Lower leg skin (tissue), 4 donors: ENCODE measurements at places on chromosomes 7 and 10. TPM values are rescaled to one million over a fixed set of nuclear protein-coding genes. Genes with fewer than 3 reads are reported as not detected.
A peak's percentile ranks its signal among the peaks of the same experiment; 100 is the strongest.

The WDR86 gene
- total RNA-seq, result not detected

The ODAD2 gene
- 0.10 TPM for total RNA-seq

The ZNF212 gene
- total RNA-seq, result 25.0 TPM

The CDC14C gene
- not detected for total RNA-seq

The OR6V1 gene
- total RNA-seq, result not detected

The CCDC172 gene
- not detected for total RNA-seq

The FGFBP3 gene
- total RNA-seq, result 1.4 TPM

The DOCK4 gene
- total RNA-seq, result 8.9 TPM

DNA sequence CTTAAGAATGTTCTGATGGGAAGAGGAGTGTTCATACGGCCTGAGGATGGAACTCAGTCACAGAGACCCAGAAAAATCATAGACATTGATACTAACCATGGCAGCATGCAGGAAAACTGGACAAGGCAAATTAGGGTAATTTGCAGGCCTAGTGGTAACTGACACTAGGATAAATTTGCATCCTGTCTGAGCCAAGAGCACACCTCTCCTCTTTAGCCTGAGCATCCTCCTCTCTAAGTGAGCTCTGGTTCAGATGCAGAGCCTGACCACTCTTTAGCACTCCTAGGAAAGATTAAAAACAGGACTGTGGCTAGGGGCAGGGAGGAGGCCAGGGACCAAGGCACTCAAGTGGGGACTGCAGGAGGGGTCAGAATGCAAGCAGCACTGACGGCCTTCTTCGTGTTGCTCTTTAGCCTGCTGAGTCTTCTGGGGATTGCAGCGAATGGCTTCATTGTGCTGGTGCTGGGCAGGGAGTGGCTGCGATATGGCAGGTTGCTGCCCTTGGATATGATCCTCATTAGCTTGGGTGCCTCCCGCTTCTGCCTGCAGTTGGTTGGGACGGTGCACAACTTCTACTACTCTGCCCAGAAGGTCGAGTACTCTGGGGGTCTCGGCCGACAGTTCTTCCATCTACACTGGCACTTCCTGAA is at the start of gene TAS2R41:
TSS of gene TAS2R41 (plus strand) at position 373 of the 650 bp plus-strand sequence. CDS start at position 373, 0 bp downstream.
- DNase-seq, result no peak

GRCh38 chr10:36515319-36515718 is 610.1 kb upstream of the ANKRD30A start:
- no peak for DNase-seq

DNA sequence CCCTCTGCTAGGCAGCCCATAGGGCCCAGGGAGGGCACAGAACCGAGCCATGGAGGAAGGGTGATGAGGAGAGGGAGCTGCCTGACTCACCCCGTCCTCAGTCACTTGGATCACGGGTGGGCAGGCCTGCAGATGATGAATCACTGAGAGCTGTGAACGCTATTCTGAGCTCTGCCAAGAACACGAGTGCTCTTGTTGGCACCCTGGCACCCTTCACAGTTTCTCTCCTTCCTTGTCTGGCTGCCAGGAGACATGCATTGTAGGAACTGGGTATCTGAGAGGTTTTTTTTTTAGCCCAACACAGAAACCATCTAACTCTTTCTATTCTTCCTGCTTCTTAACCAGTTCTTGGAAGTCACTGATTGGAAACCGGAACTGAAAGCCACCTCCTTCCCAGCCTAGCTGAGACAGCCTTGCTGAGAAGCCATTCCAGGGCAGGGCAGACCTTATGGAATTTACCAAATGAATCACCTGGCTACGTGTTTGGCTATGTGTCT is 82.1 kb downstream of the SLC37A3 start:
- peak; percentile 85 for DNase-seq

- DNase-seq, result no peak
Observed at GRCh38 chr7:158406801-158407200, 180.8 kb downstream of the PTPRN2 start.

- DNase-seq, result no peak
Observed at GRCh38 chr10:51052163-51052562, 22.1 kb upstream of the PRKG1 start.

DNA sequence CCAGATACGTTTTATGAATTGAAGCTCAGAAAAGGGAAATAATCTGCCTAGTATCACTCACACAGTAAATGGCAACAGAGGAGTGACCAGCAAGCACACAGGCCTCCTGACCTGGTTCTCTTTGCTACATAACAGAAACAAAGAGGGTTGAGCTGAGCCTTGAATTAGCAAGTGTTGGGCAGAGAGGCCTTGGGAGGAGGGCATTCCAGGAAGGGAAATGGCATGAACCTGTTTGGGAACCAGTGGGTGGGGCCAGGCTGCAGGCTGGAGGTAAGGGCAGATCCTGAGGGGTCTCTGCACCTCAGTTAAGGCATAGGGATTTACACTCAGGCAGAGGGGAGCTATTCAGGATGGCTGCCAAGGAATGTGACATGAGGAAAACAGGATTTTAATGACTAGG is 24.8 kb upstream of the CYCS start:
- DNase-seq, result no peak

DNA sequence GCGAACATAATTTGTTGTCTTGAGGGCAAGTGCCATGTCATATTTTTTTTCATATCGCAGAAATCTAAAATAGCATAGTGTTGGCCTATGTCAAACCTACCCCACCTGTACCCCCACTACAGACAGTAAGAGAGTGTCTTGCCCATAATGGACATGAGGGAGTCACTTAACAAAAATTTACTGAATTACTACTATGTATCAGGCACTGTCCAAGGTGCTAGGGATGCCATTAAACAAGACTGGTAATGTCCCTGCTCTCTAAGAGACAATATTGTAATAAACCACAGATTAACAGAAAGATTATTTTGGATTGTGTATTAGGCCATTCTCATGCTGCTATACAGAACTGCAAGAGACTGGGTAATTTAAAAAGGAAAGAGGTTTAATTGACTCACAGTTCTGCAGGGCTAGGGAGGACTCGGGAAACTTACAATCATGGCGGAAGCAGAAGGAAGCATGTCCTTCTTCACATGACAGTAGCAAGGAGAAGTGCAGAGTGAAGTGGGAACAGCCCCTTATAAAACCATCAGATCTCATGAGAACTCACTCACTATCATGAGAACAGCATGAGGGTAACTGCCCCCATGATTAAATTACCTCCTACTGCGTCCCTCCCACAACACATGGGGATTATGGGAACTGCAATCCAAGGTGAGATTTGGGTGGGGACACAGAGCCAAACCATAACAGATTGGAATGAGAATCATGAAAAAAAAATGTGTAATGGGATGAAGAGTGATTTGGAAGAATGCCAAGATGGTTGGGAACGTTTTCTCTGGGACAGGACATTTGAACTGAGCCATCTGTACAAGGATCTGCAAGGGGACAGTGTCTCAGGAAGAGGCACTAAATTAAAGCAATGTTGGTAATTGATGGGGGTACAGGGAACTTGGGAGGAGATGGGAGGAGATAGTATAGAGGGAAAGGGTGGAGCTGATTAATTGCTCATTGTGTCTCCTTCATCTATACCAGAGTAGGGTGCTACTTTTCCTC is 108.5 kb downstream of the FAM107B start:
- DNase-seq, result no peak

- no peak for DNase-seq
Observed at GRCh38 chr7:142593106-142593505, 156.2 kb upstream of the PRSS1 start.

GRCh38 chr10:63331586-63331985 is 134.2 kb downstream of the JMJD1C start:
- no peak for DNase-seq

GRCh38 chr7:103944230-103944900 is 45.1 kb downstream of the RELN start:
- no peak for DNase-seq

- no peak for DNase-seq
Observed at GRCh38 chr7:89104748-89105685, 309.5 kb upstream of the TEX47 start.

DNA sequence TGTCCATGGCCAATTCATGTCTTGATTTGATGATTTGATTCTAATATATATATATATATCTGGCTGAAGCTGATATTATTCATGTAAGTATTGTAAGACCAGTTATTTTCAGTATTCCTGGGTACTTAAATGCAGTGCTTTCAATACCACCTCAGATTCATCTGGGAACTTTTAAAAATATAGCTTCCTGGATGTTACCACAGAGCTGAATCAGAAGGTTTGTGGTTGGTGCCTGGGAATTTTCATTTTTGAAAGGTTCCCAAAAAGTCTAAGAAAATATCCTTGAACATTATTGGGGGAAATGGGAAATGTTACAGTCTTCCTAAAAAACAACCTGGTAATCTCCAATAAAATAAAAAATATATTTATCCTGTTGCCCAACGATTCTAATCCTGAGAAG is 10.7 kb upstream of the PPP3CB start:
- no peak for DNase-seq

DNA sequence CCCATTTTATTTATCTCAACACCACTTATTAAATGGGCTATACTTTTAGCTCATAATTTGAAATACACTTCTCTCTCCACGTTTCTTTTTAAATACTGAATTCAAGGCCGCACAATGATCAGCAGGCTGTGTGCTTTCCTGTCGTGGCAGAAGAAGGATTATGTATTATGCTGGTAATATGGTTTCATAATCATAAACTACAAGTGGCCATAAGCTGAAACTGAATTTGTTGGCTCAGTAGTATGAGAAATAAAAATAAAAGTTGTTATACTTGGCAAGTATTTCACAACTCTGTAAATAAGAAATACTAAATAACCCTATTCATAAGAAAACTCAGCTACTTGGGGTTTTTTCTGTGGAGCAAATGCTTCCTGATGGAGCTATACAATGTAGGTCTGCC is 313.6 kb downstream of the DOCK4 start:
- no peak for DNase-seq

DNA sequence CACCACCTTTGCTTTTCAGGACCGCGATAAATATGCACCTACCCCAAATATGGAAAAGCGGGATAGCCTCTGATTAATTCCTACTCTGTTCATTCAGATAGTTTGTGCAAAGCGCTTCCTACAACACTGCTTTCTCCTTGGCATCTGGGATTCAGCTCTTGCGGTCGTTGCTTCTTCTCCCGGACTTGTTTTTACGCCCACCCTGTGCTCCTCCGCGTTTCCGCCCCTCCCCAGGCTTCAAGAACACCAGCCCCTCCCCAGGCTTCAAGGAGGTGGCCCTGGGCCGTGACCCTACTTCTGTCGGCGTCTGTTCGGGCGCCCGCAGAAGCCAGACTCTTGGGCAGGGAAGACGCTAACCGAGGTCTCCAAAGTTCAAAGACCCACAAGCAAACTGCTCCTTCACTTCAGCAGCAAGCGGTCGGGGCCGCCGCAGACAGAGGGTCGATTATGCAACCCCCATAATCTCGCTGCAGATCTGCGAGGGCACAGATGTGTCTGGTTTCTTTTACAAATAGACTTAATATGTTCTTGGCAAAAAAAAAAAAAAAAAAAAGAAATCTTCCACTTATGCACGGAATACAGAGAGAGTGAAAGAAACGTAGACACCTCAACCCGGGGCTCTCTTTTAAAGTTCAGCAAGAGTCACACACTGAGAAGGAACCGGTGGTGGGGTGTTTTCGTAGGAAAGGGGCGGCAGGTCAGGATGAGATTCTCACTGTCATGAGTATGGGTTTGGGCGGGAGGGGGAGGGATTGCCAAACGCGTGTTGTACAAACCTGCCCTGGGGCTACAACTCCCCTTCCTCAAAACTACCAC is 1.9 kb downstream of the DLX5 start:
- no peak for DNase-seq

DNA sequence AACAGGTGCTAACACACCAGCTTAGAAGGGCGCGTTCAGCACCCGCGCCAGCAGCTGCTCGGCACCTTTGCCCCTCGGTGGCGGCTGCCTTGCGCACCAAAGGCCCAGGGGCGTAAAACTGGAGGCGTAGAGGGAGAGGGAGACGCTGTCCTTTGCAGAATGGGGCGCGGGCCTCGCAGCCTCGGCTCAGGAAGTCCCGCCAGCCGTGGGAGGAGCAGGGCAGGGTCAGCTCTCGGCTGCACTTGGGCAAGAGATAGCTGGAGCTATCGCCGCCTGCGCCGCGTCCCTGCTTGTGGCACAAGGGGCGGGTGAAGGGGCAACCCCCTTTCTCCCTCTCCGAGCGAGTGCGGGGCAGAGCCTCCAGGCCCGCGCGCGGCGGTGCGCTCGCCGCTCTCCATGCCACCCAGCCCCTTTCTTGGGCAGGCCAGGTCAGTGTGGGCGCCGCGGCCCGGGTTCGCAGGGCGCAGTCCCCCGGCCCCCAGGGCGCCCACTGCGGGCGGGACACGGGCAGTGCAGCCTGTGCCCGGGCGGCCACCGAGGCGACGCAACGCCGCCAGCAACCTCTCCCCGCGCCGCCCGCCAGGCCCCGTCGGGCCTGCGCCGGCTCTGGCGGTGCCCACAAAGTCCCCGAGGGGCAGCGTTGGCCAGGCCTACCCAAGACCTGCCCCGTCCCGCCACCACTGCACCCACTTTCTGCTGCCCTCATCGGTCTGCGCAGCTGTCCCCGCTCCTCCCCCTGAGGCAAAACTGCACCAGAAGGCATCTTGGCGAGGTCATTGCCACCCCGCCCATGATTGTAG is 4.1 kb downstream of the NEUROD6 start:
- no peak for DNase-seq

DNA sequence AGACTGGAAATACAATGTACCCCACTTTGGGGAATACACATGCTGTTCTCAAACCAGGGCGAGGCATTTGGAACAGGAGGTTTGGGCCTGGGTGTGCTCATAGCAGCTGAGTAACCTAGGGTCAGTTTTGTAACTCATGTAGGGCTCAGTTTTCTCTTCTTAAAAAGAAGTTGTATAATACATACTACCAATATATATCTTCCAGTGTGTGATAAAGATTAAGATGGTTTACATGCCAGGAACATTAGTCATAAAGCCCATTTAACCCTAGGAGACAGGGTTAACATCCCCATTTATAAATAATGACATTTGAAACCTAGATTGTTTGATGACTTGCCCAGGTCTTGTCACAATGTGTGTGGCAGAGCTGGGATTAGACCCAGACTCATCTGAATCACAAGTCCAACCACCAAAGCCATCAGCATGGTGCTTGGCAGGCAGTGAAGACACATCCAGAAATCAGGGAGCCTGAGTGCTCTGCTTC is 6.0 kb downstream of the AKR1B10 start:
- no peak for DNase-seq

DNA sequence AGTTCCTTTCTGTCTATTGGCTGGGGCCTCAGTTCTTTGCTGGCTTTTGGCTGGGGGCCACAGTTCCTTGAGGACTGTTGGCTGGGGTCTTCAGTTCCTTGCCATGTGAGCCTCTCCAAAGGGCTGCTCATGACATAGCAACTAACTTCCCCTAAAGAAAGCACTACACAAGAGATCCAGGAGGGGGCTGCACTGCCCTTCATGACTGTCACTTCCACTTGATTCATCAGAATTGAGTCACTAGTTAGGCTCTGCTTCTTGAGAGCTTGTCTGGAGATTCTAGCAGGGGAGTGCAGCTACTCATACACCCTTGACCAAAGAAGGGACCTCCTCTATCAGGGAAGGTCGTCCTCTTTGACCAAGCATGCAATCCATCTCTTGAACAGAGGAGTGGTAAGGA is 38.0 kb upstream of the MKX start:
- no peak for DNase-seq

DNA sequence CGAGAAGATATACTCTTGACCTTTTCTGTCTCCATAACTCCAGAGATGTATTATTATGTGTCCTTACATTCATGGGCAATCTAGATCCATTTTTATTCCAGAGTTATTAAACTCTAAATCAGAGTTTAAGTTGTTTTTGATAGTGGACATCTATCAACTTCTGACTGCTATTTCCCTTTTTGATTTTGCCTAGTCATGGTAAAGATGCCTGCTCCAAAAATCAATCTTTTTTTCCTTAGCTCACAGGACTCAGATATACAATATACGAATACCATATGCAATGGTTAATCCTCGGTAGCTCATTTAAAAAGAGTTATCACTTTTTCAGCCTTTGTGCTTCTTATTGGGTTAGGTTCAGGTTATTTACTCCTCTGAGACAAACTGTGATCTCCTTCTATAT is 15.8 kb upstream of the ZEB1 start:
- DNase-seq, result no peak
